WTC11 (cell line): ENCODE measurements at places on chromosomes 1 and 21. TPM values are rescaled to one million over a fixed set of nuclear protein-coding genes. Genes with fewer than 3 reads are reported as not detected.

FAM89A gene
- total RNA-seq, result 2.0 to 2.4 TPM (median 2.2 TPM) in 3 replicates

SYNC gene
- total RNA-seq, result 0.09 to 0.21 TPM (median 0.11 TPM) in 3 replicates

SPRR2F gene
- not detected in 3 replicates for total RNA-seq

CBR3 gene
- total RNA-seq, result 4.2 to 12.9 TPM (median 5.2 TPM) in 3 replicates

PROK1 gene
- total RNA-seq, result not detected in 3 replicates

KRTAP10-10 gene
- total RNA-seq, result not detected in 3 replicates

TEX38 gene
- 0.17 to 0.21 TPM (median 0.18 TPM) in 3 replicates for total RNA-seq

ITGB2 gene
- 1.0 to 1.5 TPM (median 1.5 TPM) in 3 replicates for total RNA-seq

OR2T29 gene
- not detected in 3 replicates for total RNA-seq

DPYD gene
- 0.34 to 0.46 TPM (median 0.37 TPM) in 3 replicates for total RNA-seq

HIVEP3 gene
- total RNA-seq, result 0.44 to 0.57 TPM (median 0.55 TPM) in 3 replicates

RAP1GAP gene
- total RNA-seq, result 7.6 to 9.9 TPM (median 9.7 TPM) in 3 replicates

SPRR1B gene
- total RNA-seq, result not detected in 3 replicates
